ENCODE measurements at places on chromosomes 1 and 21.

DNA sequence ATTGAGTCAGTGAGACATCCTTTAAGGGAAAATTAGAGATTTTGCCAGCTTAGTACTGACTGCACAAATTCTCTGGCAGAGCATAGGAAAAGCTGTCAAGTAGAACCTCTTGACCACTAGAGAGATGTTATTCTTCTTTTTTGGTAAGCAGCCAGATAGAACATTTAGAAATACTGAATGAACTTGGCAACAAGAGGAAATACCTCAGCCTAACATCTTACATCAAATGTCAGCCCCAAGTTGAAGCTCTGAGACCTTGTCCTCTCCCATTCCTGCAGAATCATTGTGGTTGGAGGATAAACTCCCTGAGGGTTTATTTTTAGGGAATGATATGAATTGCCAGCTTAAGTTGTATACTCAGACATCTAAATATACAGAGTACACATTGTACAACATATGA, 53.5 kb downstream of the MIGA1 start:
- DNase-seq, result no peak

DNA sequence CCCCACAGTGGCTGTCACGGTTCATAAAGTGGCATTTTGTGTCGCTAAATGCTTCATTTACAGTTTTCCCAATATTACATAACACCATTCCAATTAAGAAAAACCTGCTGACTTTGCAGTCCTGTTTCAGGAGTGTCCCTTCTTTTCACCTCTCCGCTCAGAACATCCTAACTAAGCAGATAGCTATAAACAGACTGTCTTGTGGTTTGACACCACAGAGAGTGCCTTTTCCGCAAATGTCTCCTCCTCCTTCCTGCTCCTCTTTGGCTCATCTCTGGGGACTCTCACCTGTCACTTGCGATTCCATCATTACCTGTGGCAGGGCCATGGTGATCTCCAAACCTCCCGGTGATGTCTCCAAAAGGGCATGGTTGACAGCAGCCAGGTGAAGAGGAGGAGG, 119.0 kb downstream of the CNIH3 start:
- DNase-seq, result no peak

- no peak for DNase-seq
Measured at GRCh38 chr1:18870957-18871356, 11.5 kb upstream of the TAS1R2 start.

DNA sequence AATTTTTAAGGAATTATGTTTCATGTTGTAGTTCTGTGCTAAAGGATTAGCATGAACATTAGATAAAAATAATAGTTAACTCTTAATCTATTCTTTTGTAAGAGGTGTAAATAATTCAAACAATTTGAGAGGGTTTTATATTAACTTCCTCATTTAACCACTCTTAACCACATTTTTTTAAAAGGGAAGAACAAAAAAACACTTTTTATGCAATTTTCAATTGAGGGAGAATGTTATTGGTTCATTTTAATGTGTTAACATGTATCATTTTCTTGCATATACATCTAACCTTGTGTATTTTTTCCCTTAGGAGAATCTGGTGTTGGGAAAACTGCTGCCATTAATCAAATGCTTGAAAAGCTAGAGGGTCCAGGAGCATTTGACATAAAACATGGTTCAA, 169.0 kb downstream of the LBR start:
- no peak for DNase-seq

GRCh38 chr1:160432371-160432786, 32.0 kb downstream of the VANGL2 start:
- no peak for DNase-seq

DNA sequence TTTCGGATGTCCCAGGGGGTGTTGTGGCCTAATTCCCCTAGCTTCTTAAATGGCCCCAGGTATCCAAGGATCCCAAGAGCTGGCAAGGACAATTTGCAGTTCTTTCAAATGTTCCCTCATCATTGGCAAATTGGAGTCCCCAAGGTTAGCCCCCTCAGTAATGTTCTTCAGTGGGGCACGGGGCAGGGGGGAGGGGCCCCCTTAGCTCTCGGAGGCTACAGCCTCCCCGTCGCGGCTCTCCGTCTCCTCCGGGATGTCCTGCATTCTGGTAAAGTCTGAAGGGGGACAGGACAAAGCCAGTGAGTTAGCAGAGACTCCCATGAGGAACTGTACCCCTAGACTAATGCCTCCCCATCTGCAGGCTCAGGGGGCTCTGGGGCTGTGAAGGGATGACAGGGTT, 6.3 kb downstream of the RXFP4 start:
- no peak for DNase-seq

- no peak for DNase-seq
Measured at GRCh38 chr1:201291916-201292315, 8.6 kb downstream of the PKP1 start.

GRCh38 chr1:180929389-180929788, 16.7 kb downstream of the KIAA1614 start:
- no peak for DNase-seq

GRCh38 chr21:15645830-15646229, 84.0 kb upstream of the USP25 start:
- DNase-seq, result no peak

DNA sequence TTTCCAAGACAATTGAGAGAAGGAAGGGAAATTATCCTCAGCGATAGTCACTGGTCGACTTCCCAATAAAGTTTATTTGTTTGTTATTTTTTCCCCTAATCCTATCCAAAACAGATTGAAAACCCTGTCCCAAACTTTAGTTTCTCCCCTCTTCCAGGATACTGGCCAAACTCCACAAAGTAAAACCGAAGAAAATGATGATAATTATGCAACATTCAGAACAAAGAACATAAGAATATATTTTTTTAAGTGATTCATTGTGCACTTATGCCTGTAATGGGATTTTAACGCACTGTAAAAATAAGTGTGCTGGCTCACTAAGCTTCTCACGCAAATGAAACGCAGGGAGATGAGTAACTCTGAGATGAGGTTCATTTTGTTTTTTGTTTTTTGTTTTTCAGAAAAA, 6.0 kb downstream of the GLIS1 start:
- DNase-seq, result no peak

DNA sequence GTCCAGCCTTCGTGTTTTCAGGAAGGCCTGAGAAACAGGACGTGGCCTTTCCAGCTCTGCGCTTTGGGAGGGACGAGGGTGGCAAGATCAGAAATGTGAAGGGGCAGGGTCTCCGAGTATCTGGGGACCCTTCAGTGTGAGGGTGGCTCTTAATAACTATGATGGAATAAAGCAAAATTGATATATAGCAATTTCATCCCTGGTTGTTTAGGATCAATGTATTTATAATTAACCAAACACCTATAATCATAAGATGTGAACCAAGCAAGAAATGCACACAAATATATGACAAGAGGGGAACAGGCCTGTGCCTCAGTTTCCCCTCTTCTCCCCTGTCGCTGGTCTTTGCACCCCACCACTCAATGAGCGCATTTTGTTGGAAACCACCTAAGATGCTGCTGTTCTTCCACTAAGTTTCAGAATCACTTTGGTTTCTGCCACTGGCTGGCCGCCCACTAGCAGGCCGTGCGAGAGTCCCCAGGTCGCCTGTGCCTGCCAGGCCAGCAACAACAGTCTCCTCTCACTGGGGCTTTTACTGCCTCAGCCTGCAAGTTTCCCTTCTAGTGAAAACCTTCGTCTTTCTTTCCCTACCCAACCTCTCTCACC, 36.6 kb downstream of the UBASH3A start:
- no peak for DNase-seq

- DNase-seq, result no peak
Measured at GRCh38 chr1:97849345-97850340, 71.2 kb downstream of the DPYD start.

DNA sequence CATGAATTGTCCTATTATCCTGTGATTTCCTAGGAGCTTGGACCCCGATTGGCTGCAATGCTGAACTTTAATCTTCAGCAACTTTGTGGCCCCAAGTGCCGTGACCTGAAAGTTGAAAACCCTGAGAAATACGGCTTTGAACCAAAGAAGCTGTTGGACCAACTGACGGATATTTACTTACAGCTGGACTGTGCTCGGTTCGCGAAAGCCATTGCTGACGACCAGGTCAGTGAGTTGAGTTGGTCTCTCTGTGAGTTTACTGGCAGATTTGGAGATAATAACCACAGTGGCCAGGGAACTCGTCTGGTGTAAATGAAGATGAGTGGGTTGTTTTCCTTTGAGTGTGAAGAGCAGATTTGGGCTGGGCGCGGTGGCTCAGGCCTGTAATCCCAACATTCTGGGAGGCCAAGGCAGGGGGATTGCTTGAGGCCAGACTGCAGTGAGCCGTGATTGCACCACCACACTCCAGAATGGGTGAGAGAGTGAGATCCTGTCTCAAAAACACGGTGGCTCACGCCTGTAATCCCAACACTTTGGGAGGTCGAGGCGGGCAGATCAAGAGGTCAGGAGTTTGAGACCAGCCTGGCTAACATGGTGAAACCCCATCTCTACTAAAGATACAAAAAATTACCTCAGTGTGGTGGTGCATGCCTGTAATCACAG, 39.1 kb upstream of the KIF1B start:
- no peak for DNase-seq

- DNase-seq, result no peak
Measured at GRCh38 chr1:156050376-156050775, 3.2 kb downstream of the UBQLN4 start.

- DNase-seq, result no peak
Measured at GRCh38 chr1:31904339-31905092, 33.7 kb downstream of the PTP4A2 start.

DNA sequence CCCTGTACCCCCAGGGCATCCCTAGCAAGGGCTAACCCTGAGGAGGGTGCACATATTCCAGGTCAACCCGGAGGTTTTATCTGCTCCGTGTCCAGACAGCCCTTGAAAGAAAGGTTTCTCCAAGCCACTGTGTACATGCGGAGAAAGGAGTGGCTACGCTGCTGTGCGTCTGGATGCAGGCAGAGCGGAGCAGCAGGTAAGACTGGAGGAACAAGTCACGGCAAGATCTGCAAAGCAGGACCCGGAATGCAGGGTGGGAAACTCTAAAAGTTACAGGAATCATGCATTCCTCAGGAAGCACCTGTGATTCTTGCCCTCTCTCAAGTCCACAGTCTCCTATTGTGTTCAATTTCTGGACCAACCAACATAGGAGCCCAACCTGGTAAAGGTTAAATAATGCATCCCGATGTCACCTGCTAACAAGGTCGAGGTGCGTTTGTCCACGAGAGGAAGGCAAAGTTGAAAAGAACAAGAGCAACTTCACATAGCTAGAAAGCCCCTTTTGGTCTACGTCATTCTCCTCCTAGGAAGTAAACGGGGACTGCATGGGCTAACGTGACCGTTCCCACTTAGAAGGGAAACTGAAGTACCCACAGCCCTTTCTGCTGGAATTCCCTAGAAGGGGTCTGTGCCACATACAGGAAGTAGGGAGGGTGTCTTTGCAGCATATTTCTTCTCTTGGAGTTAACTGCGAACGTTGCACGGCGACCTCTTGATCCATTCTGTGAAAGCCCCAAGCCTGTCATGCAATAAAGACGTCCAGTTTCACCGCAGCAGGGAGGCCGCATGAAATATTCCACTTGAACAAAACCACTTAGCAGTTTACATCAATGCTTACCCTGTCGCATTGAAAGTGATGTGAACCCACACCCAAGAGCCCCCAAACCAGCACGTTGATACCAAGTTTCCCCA, 5.8 kb downstream of the TIAM1 start:
- DNase-seq, result no peak

DNA sequence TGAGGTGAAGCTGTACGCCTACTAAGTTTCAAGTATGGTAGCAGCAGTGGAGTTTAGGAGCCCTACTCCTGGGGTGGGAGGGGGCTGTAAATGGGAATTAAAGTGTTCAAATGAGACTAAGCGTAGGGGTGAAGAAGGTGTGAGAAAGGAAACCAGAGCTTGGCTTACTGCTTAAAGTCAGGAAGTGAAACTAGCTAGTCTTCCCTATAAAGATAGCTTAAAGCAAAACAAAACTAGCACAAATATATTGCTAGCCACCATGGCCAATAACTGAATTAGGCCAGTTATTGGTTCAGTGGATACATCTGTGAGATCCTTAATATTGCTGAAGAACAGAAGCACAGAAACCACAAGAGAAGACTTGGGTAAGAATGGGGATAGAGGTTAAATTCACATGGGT, 492.2 kb upstream of the PKN2 start:
- DNase-seq, result no peak

Measured in neural progenitor cell (in vitro differentiated cells).